ENCODE measurements at places on chromosomes 3 and 15. TPM values are rescaled to one million over a fixed set of nuclear protein-coding genes. Genes with fewer than 3 reads are reported as not detected.

GRCh38 chr15:58342508-58342907 is 89.3 kb upstream of the LIPC start:
- no peak overlapping the region for H3K4me3 ChIP-seq
- H3K27me3 ChIP-seq = no peaks in the 10 kb centered on the region
- DNase-seq = no peak
- peaks cover 13% of the 10 kb centered on the region for H3K4me1 ChIP-seq

DNA sequence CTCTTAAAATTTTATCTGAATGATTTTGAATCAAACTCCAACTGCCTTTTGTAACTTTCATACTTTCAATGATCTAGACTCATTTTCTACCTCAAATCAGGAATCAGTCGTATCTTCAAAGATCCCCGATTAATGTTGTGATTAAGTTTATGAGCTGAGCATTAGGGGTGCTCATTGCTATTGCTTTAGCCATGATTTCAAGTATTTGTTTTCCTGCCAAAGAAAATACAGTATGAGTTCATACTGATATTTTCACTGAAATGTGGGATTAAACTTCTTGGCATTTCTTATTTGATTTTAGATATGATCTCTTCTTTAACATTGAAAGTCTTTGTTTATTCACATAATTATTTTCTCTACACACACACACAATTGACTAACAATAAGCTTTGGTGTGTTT is 785.6 kb downstream of the NTRK3 start:
- H3K4me3 ChIP-seq = no peak overlapping the region
- no peaks in the 10 kb centered on the region for H3K4me1 ChIP-seq
- no peaks in the 10 kb centered on the region for H3K36me3 ChIP-seq
- no peak overlapping the region for H3K27ac ChIP-seq
- DNase-seq = no peak
- no peaks in the 10 kb centered on the region for H3K27me3 ChIP-seq

DNA sequence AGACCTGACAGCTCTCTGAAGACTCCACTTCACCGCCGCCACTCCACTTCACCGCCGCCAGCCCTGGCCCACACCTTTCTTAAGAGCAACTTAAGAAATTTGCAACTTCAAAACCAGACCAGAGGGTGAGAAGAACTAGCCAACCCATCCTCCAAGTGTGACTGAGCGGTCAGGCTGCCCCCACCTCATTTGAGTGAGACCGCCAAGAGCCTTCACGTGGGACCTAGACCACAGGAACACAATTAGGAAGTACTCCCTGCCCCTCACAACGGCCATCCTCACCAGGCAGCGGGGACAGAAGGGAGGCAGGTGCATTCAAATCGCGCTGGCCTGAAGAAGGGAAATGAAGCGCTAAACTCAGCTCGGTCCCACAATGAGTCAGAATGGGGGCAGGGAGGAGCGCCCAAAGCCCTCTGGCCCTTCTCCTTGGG is 156.8 kb upstream of the BCL6 start:
- H3K4me1 ChIP-seq = no peaks in the 10 kb centered on the region
- H3K27ac ChIP-seq = no peak overlapping the region
- H3K36me3 ChIP-seq = no peaks in the 10 kb centered on the region
- H3K27me3 ChIP-seq = no peaks in the 10 kb centered on the region

GRCh38 chr3:45343947-45344346 is 44.4 kb upstream of the LARS2 start:
- H3K4me3 ChIP-seq = no peak overlapping the region
- no peaks in the 10 kb centered on the region for H3K4me1 ChIP-seq
- peak; percentile 52 for DNase-seq
- no peaks in the 10 kb centered on the region for H3K27me3 ChIP-seq
- H3K27ac ChIP-seq = no peak overlapping the region
- H3K36me3 ChIP-seq = no peaks in the 10 kb centered on the region

DNA sequence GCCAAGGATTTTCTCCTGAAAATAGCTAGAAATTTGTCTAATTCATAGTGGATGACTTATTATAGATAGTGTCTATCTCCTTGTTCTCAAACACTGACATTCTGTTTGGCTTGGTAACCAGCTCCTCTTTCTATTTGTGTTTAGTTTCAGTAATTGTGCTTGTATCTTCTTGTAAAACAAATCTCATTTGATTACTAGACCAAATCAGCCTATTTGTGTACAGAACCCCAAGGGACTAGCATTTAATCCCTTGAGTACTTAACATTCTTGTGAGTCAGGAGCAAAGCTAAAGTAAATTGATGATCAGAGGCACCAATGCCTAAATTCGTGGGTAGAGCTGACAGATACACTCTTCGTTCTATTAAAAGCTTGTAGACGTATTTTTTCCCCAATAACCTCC is 306.5 kb upstream of the SLITRK3 start:
- no peak overlapping the region for H3K4me3 ChIP-seq
- H3K36me3 ChIP-seq = no peaks in the 10 kb centered on the region
- no peaks in the 10 kb centered on the region for H3K4me1 ChIP-seq
- no peaks in the 10 kb centered on the region for H3K27me3 ChIP-seq
- no peak for DNase-seq

DNA sequence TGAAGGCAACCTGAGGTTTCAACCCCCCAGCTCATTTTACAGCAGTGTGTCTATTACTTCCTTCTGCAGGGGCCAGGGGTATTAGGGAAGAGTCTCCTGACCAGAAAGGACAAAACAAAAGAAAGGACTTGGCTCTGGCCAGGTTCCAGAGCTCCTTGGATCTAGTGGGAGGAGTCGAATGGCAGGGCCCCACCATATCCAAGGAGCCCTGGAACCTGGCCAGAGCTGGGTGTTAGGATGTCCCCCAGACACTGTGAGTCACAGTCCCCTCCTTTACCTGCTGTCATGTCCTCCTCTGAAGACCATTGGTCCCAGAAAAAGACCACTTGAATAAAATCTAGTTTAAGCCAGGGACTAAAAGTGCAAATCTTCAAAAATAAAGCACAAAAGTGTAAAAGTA is 113.2 kb downstream of the EEFSEC start:
- no peak overlapping the region for H3K4me3 ChIP-seq
- H3K4me1 ChIP-seq = peaks cover 35% of the 10 kb centered on the region
- H3K27ac ChIP-seq = peak overlapping the region; percentile 91
- no peaks in the 10 kb centered on the region for H3K27me3 ChIP-seq

GRCh38 chr3:141796081-141796888 is 33.1 kb downstream of the GRK7 start:
- H3K36me3 ChIP-seq = no peaks in the 10 kb centered on the region
- H3K4me3 ChIP-seq = no peak overlapping the region
- no peaks in the 10 kb centered on the region for H3K27me3 ChIP-seq
- no peaks in the 10 kb centered on the region for H3K4me1 ChIP-seq
- DNase-seq = no peak
- H3K27ac ChIP-seq = no peak overlapping the region

DNA sequence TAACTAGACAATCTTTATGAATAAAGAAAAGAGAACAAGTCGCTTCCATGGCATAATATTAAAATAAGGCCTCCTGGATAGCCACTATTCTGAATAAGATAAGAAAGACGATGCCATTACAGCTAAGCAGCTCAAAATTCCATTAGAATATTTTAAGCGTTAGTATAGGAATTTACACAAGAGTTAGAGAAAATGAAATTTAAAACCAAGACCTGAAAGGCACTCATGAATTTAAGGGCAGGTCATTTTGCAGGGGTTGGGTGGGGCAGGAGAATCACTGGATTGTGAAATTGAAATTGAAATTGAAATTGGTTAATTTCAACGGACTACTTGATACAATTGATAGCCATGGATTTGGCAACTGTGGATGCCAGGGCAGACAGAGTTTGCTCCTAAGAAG is 91.8 kb upstream of the GOLGA8J start:
- no peak for DNase-seq
- no peaks in the 10 kb centered on the region for H3K27me3 ChIP-seq
- no peaks in the 10 kb centered on the region for H3K36me3 ChIP-seq
- H3K27ac ChIP-seq = no peak overlapping the region
- no peak overlapping the region for H3K4me3 ChIP-seq
- H3K4me1 ChIP-seq = no peaks in the 10 kb centered on the region

GRCh38 chr15:90047956-90048575 is 46.9 kb downstream of the ZNF710 start:
- no peak for DNase-seq
- H3K4me1 ChIP-seq = peaks cover 22% of the 10 kb centered on the region
- H3K4me3 ChIP-seq = no peak overlapping the region
- no peaks in the 10 kb centered on the region for H3K36me3 ChIP-seq
- no peaks in the 10 kb centered on the region for H3K27me3 ChIP-seq

DNA sequence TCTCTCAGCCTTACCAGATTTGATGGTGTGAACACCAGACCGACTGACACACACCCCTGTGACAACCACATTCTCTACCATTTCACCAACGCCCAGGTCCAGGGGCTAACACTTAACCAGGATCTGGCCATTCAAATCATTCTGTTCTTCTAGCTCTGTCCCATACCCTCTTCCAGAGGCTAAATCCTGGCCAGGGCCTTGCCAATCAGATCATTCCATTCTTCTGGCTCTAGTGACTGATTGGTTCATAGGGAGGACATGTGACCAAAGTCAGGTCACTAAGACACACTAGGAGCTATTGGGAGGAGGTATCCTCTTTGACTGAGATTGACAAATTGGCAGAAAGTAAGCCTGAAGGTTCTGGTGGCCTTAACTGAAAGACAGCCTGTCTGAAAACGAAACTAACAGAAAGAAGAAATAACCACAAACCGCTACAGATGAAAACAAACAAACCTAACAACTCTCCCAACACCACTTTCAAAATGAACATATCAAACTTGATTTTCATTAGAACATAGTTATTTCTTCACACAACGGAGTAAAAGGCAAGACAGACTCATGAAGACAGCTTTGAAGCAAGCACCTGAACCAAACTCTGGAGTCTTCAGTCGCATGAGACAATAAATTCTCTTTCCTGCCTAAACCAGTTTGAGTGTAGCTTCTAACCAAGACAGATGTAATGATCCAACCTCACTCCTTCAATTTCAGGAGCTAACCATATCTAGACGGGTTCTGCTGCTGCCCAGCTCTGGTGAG is 68.5 kb downstream of the TRANK1 start:
- H3K4me3 ChIP-seq = no peak overlapping the region
- H3K27ac ChIP-seq = no peak overlapping the region
- DNase-seq = no peak
- H3K4me1 ChIP-seq = no peaks in the 10 kb centered on the region

GRCh38 chr3:11197484-11197883 is 43.2 kb downstream of the HRH1 start:
- peaks cover 21% of the 10 kb centered on the region for H3K4me1 ChIP-seq
- no peaks in the 10 kb centered on the region for H3K27me3 ChIP-seq
- H3K27ac ChIP-seq = no peak overlapping the region

GRCh38 chr3:14750650-14751049 is 68.1 kb upstream of the FGD5 start:
- H3K36me3 ChIP-seq = no peaks in the 10 kb centered on the region
- H3K27ac ChIP-seq = no peak overlapping the region
- H3K27me3 ChIP-seq = peaks cover 11% of the 10 kb centered on the region
- DNase-seq = no peak

GRCh38 chr3:77500721-77501120 is 460.8 kb downstream of the ROBO2 start:
- no peak for DNase-seq
- H3K4me1 ChIP-seq = no peaks in the 10 kb centered on the region
- no peak overlapping the region for H3K4me3 ChIP-seq

DNA sequence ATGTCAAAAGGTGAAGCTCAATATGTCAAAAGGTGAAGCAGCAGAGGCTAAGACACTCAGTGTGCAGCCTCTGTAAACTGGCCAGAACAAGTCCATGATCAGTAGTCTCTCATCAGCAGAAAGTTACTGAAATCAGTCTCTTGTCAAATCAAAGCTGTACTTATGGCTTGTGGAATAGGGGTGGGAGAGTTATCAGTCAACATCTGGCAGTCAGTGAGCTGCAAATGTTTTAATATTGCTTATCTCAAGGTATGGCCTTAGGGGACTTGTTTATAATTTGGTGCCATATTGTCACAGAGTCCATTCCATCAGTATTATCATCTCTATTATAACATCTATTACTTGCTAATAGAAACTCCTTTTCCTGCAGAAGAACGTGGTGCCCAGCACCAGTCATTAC is 14.9 kb upstream of the WDR49 start:
- no peaks in the 10 kb centered on the region for H3K27me3 ChIP-seq
- no peak for DNase-seq
- H3K27ac ChIP-seq = no peak overlapping the region
- H3K36me3 ChIP-seq = no peaks in the 10 kb centered on the region

Gene ROPN1
- total RNA-seq = not detected

Gene C15orf39
- 41.3 TPM for total RNA-seq

Gene PLSCR4
- 8.3 TPM for total RNA-seq

Data from PC-9 (cell line).